ENCODE measurements at places on chromosomes 16 and 17.
A peak's percentile ranks its signal among the peaks of the same experiment; 100 is the strongest.

GRCh38 chr16:26840691-26841090 is 226.0 kb upstream of the C16orf82 start:
- DNase-seq, result no peak

GRCh38 chr17:17468217-17469010 is 8.4 kb upstream of the MED9 start:
- DNase-seq, result no peak

DNA sequence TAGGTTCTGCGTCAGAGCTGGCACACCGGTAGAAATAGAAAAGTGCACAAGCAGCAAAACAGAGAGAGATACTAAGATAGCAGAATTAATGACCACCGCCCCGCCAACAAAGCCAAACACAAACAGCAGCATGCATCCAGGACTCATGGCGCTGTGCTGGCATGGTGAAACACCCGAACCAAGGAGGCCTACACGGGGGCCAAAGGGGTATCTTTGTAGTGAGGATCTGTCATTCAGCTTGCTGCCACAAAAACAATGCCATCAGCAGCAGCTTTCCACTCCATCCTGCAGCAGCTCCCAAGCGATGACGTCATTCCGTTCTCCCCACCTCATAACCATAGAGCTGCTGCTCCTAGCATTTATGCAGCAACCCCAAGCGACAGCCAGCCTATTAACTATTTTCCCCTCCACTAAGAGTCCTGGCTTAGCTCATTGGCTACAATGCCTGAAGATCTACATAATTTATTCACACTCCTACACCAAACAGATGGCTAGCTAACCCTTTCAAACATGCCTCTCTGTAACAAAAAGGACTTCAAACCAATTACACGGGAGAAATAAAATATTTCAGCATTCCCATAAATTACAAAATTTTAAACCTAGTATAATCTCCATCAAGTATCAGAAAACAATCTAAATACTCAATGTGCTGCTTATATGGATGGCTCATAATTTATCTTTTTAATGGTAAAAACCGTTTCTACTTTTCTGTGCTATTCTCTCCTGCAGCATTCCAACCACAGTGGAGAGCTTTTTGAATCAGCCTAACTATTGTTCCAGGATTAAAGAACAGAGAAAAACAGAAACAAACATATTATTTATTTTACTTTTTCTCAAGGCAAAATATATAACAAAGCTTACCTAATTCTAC is 73.9 kb downstream of the SPAG9 start:
- DNase-seq, result no peak

DNA sequence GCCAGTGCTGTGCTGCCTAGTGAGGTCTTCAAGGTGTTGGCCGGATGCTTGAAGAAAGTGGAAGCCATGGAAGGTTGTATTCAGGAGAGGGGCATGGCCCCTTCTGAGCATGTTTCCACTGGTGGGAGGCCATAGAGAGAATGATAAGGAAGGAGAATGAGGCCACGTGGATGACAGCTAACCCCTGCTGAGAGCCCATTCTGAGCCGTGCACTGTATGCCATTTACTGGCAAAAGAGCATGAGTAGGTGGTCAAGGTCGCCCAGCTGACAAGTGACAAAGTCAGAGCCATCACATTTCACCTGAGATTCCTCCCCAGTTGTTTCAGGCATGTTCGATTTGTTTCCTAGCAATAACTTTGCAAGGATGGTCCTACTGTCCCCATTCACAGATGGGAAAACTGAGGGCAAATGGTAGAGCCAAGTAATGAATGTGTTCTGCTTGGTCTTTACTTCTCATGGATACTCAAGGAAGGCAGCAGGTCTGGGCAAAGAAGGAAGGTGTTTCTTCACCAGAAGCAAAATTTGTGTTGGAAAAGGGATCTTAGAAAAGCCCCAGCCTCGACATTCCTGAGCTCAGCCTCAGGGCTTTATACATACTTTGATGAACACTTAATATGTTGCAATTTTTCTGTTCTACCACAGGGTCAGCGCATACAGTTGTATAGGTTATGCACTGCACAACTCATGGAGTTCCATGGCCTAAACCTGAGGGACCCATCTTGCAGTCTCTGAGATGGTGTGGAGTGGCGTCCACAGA is 10.5 kb upstream of the NKD1 start:
- DNase-seq, result no peak

DNA sequence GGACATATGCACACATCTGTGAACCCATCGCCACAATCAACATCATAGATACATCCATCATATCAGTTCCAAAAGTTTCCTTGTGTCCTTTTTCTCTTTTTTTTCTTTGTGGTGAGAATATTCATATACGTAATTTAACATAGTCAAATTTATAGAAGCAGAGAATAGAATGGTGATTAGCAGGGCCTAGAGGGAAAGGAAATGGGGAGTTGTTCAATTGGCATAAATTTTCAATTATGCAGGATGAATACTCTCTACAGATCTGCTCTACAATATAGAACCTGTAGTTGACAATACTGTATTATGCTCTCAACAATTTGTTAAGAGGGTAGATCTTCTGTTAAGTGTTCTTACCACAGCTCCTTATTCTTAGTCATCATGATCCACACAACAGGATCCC is 413.2 kb downstream of the SHISA9 start:
- no peak for DNase-seq

GRCh38 chr16:20763461-20764232 is at the start of gene ACSM3:
ACSM3 (plus strand) TSS chr16:20764014; CDS start chr16:20770035, 6,021 bp downstream.
- peak; percentile 68 for DNase-seq

DNA sequence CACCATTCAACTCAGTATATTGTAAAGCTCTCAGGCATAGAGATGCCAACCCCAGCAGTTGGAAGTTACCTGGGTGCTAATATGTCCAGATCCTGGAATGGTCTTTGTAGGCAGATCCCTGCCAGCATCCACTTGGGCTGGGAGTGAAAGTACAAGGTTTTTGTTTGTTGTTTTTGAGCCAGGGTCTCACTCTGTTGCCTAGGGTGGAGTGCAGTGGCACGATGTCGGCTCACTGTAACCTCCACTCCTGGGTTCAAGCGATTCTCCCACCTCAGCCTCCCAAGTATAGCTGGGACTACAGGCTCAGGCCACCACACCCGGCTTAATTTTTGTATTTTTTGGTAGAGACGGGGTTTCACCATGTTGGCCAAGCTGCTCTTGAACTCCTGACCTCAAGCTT is 177.6 kb downstream of the IRF8 start:
- no peak for DNase-seq

Data from activated CD4-positive, alpha-beta T cell treated with anti-CD3 and anti-CD28 coated beads for 4 hours (primary cell).